ENCODE measurements at places on chromosomes 11 and 22.

- DNase-seq = no peak
Measured at GRCh38 chr11:26608507-26609146, 36.6 kb upstream of the MUC15 start.

- no peak for DNase-seq
Measured at GRCh38 chr11:86629045-86629706, 43.2 kb downstream of the ME3 start.

GRCh38 chr11:473415-473814, 23.3 kb downstream of the PTDSS2 start:
- DNase-seq = no peak

GRCh38 chr11:45541693-45542434, 123.6 kb downstream of the CHST1 start:
- DNase-seq = no peak

DNA sequence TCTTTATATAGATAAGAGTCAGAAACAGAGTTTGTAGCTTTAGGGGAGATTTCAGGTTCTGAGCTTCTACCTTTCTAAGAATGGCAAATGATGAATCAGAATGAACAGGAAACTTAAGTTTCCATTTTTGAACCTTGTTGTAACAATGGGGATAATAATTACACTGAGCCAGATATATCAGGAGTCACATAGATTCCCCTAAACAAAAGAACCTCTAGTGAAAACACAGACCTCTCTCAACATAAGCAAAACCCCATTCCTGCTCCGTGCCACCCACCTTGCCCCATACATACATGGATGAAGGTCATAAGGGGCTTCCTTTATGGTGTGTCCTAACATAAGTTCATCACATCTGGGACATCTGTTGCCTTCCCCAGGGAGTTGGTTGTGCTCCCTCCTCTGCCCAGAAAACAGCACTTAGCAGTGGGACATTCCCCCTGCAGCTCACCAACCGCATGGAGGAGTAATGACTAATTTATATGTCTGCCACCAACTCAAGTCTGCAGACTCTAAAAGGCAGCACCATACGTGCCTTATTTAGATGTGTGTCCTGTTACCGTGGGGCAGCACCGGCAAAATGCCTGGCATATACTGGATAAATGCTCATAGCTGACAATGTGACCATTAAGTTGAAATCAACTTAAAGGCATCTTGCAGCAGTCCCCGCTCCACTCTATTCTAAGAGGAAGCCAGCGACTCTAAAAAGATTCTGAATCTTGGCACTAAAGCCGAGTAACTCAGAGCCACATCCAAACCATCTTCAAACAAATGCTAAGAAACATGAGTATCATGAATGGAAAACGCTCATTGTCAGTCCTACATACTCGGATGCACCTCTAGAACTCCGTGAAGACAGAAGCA, 8.0 kb downstream of the JAML start:
- peak; percentile 83 for DNase-seq

- DNase-seq = no peak
Measured at GRCh38 chr22:20977019-20977418, 5.1 kb upstream of the LZTR1 start.

GRCh38 chr22:46075764-46076531, 74.4 kb upstream of the PPARA start:
- no peak for DNase-seq

GRCh38 chr11:98545544-98546175, 475.1 kb upstream of the CNTN5 start:
- DNase-seq = no peak

GRCh38 chr11:30314625-30315024, 8.3 kb upstream of the ARL14EP start:
- no peak for DNase-seq

DNA sequence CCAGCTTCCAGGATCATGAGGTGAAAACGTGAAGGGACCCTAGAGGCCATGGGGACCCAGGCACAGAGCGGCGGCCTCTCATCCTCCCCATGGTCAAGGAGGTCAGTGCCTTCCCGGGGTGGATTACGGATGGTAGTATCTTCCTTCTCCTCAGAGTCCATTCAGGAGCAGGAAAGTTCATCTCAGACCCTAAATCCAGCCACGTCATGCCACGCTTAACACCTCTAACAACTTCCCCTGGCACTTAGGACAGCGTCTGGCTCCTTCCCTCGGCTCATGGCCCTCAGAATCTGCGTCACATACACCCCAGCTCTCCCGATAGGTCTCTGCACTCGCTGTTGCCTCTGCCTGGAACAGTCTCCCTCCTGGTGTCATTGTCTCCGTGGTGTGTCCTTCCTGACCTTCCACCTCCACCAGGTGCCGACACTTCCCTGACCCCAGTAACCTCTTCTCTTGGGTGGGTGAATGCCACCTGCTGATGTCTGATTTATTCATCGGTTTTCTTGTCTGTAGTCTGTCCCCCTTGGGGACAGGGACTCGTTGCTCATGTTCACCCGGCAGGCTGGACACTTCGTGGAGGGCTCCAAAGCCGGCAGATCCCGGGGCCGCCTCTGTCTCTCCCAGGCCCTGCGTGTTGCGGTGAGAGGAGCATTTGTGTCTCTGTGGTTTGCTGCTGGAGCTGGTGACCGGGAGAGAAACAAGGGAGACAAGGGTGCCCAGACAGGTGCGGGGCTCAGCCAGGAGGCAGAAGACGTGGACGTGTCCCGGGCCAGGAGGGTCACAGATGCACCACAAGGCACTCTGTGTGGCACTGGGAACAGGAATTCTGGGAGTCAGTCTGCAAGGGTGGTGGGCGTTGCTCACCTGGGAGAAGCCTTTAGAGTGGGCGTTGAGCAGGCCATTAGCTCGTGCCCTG, 1.4 kb downstream of the MYEOV start:
- no peak for DNase-seq

GRCh38 chr22:24768537-24769374, 5.8 kb downstream of the PIWIL3 start:
- DNase-seq = peak; percentile 68

GRCh38 chr11:532986-533585, 2.3 kb downstream of the HRAS start:
- no peak for DNase-seq

DNA sequence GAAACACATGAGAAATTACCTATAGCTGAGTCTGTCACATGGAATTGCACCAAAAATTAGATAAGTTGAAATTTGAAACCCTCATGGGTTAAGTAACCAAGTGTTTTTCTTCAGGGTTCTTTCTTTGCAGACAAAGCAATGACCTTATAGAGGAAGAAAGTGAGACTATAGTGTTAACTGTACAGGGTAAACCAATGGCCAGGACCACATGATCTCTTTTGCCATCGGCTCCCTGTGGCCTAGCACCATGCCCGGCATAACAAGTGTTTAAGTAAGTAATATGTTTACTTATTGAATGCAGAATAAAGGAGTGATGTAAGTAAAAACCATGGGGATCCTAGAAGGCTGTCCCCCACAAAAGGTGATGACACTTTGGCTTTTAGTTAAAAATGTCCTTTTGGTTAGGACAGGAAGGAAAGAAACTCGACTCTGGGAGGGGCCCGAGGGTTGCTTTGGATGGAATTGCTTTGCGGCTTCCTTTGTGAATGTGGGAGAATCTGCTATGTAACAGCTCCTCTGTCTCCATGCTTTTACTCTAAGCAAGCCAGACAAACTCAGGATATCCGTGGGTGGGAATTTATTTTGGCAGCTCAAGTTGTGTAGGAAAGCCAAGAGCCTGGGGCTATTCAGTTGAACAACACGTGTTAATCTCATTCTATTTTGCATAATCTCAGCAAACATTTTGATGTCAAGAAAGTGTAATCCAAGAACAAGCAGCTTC, 454.7 kb downstream of the INSC start:
- no peak for DNase-seq

DNA sequence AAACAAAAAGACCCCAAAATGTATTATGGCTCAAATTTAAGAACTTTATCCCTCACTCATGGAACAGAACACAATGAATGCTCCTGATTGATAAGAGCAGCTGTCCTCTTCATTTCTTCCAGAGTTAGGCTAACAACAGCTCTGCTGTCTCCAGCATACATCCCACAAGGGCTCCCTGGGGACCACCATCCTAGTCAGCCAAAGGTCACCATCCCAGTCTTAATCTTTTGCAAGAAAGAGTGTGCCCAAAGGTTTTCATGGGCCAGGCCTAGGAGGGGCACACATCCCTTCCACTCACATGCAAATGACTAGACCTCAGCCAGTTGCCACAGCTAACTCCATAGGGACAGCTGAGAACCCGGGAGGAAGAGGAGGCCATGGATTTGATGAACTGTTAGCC, 555.3 kb downstream of the BUD13 start:
- no peak for DNase-seq

GRCh38 chr11:16960250-16960649, 54.0 kb downstream of the PLEKHA7 start:
- no peak for DNase-seq

GRCh38 chr11:74004759-74005615, 3.9 kb downstream of the UCP3 start:
- peak; percentile 95 for DNase-seq

GRCh38 chr22:37848587-37849088, 581 bp upstream of the EIF3L start:
- DNase-seq = peak; percentile 45

DNA sequence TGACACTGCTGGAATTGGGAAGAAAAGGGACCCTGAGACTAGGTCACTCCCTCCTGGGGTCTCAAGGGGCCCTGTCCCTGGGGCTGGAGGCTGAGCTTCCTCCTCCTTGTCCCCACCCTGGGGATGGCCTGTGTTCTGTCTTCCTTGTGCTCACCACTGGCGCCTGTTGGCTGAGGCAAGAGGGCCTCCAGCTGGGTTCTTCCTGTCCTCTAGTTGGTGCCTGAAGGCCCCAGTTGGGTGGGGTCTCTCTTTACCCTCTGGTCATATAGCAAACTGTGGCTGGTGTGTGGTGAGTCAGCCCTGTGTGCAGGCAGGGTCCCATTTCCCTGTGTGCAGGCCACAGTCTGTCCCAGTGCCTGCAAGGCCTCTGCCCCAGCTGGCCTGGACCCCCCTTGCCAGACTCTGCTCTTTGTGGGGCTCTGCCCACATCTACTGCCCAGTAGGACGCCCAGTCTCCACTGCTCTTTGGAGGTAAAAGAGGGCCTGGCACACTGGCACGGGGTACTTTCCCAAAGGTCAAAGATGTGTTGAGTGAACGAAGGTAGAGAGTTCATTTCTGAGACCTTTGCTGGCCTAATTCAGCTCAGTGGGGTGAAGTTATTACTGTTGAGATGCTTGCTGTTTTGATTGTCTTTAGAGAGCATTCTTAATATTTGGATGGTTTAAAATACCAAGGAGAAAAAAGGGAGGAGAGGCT, 55.1 kb upstream of the CLDN5 start:
- DNase-seq = peak; percentile 31

GRCh38 chr11:3855808-3856491, 486 bp downstream of the STIM1 start:
- DNase-seq = peak; percentile 68

DNA sequence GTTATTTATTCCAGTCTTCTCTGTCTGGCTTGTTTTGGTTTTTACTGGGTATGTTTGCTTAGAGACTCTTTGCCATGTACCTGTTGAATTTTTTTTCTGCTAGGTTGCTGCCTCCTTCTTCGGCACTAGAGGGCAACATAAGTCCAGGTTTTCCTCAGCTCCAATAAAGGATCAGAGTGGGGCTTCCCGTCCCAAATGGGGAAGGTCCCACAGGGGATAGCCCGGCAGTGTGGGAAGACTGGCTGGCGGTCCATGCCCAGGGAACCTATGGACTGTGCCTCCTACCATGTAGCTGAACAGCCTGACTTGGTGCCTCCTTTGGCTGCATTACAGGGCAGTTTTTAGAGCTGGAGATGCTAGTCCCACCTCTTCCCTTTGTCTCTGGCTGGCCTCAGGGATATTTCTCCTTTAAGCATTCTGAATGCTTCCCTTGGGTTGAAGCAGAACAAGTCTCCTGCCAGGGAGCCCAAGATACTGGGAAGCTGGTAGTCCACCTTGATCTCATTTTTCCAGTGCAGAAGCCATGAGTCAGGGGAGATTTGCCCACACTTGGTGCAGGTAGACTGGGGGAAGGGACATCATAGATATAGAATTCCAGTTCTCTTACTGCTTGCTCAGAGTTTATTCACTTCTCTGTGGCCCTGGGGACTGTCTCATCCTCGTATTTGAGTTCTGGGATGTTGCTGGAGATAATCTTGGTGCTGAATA, 60.2 kb downstream of the BRD1 start:
- peak; percentile 61 for DNase-seq

DNA sequence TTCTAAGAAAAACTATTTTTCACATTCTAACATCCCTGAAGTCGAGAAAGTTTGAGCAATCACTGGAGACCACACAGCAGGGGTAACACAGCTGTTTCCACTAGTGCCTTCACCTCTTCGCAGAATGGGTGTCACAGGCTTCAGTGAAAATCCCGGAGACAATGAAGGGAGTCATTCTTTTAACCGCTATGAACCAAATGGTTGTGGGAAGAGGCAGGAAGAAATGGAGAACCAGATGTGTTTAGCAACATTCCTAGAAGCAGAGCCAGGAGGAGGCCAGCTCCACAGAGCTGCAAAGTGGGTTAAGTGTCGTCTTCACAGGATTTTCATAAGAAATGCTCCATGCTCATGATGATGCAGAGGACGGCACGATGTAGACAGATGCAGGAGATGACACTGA, 221.1 kb downstream of the LARGE1 start:
- DNase-seq = no peak

DNA sequence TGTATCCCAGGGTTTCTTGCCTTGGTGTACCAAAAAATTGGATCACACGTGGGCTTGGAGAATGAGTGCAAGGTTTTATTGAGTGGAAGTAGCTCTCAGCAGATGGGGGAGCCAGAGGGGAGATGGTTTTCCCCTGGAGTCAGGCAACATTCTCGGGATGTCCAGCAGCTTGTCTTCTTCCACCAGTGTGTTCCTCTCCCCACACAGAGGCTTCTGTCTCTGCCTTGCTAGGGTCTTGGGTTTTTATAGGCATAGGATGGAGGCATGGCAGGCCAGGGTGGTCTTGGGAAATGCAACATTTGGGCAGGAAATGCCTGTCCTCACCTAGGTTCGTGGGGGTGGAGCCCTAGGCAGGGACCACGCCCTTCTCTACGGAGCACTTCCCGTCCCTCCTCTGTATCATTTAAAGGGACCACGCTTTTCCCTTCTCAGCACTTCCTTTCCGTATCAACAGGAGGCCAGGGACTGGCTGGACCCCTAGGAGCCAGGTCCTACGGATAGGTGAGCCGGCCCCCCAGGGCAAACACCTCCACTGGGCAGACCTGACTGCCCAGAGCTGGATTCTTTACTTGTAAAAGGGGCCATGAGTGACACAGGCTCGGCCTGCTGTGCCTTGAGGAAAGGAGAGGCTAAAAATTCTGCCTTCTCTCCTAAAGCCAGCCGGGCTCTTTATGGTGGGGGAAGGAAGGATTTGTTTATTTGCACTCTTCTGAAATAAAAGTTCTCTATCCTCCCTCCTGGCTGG, 55.3 kb upstream of the CCDC188 start:
- peak; percentile 83 for DNase-seq

DNA sequence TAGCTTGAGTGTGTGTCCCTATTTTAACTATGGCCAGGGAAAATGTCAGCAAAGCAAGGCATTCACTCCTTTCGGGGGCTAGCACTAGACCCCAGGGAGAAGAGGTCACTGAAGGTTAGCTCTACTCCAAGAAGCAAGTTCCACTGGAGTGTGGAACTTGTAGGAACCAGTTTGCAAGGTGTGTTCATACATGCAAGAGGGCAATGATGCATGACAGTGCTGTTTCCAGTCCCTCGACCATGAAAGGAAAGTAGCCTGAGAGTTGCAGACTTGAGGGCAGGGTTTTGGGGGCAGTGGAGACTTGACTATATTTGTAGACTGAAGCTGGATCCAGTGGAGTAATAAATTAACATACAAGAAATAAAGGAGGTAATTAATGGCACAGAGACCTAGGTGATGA, 21.6 kb upstream of the SLC36A4 start:
- no peak for DNase-seq

Measured in activated naive CD4-positive, alpha-beta T cell treated with anti-CD3 and anti-CD28 coated beads for 36 hours (primary cell).